ENCODE measurements at places on chromosomes 5 and 9. TPM values are rescaled to one million over a fixed set of nuclear protein-coding genes. Genes with fewer than 3 reads are reported as not detected.

The ADAMTS13 gene
- 3.2 TPM for total RNA-seq

The MAPK9 gene
- total RNA-seq: 46.0 TPM

DNA sequence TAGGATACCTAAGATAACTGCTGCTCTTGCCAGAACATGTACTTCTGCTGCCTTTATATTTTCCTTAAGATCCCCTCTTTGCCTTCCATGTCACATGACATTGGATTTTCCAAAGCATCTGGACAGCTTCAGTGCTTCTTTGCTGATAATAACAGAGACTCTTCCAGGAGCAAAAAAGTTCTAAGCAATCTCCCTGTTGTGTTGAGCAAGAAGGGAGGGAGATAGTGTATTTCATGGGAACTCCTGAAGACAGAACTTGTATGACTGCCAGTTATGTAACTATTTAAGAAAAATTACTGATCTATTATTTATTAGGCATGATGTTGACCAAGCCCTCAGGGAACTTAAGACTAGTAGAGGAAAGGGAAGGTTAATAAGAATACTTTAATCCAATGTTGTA lies 454.7 kb downstream of the SPATA31D1 start:
- no peak for DNase-seq

The FCN2 gene
- not detected for total RNA-seq

DNA sequence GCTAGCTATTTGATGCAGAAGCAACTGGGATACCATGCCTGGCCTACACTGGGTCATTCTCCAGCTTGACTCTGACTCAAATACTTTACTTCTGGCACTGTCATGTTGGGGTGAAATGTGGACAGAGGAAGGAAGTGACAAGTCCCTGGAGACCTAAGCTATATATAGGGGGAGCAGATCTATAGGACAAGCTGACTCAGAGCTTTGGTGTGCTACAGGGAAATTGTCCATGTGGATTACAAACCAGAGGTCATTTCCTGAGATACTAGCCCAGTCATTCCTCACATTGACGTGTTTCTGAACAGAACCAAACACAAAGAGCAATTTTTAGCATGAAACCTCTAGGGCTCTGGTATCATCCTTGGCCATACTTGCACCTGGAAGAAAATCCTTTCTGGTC lies 531.6 kb upstream of the CLINT1 start:
- no peak for DNase-seq

DNA sequence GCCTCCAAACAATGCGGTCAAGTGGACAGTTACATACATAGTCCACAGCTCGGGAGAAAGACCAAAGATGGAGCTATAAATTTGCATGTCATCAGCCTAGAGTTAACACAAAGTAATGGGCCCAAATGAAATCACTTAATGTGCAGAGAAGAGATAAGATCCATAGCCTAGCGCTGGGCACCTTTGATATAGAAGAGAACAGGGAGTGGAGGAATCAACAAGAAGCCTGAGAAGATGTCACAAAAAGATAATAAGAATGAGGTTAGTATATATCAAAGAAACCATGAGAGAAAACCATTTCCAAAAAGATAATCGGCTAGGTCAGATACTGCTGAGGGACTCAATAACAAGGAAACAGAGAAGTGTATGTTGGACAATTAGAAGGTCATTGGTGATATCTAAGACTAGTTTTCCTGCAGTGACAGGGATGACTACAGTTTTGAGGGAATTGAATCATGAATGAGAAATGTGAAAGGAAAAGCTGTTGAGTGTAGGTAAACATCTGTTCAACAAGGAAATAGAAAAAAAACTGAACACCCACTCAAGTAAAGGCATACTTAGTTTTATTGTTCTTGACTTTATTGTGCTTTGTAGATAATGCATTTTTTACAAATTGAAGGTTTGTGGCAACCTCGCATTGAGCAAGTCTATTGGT lies 68.7 kb upstream of the CDH6 start:
- no peak for DNase-seq

The PLAC8L1 gene
- not detected for total RNA-seq

DNA sequence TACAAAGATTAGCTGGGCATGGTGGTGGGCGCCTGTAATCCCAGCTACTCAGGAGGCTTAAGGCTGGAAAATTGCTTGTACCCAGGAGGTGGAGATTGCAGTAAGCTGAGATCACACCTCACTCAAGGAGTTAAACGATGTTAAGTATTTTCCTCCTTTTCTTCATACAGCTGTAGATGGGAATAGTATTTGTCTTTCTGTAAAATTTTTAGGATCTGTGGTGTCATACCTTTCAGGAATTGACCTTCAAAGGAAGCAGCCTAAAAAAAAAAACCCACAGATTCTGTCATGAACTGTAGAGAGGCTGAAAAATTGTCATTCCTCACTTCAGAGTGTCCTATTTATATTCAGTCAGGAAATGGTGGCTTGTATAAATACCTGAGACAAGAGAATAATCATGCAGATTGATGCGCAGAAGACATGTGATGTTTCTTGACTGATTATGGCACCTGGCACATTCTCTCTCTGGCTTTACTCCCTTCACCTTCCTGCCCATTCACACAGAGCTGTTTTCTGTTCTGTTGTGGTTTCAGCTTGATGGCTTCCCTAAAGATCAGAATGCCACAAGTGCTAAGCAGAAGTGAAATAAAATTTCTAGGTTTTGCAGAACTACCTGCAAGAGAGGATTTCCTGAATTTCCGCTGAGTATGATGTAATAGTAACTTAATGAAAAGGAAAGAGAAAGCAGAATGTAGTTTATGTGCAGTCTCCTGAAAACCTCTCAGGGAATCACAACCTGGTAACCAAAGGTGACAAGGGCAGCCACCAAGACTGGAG lies 3.8 kb downstream of the IFNA1 start:
- DNase-seq: no peak

The NUTM2F gene
- total RNA-seq: not detected

The SPATA31C1 gene
- total RNA-seq: not detected

The ORM2 gene
- not detected for total RNA-seq

- DNase-seq: no peak
Measured at GRCh38 chr9:36872641-36873040, 161.4 kb downstream of the PAX5 start.

DNA sequence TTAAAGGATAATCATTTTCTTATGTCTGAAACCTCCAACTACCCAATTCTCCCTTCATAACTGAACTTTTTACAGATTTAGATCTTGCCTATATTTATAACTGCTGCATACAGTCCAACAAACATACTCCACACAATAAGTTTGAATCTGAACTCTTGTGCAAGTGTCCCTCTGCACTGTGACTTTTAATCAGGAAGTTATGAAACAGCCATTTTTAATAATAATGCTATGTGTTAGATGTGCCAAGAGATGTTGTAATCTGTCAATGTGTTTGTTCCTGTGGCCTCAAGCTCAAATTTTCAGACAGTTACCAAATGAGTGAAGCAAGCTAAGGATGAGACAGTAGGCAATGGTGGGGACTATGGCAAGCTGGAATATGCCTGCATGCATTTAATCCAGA lies 57.6 kb upstream of the MTAP start:
- DNase-seq: no peak

The C9 gene
- total RNA-seq: not detected

The OTP gene
- not detected for total RNA-seq

DNA sequence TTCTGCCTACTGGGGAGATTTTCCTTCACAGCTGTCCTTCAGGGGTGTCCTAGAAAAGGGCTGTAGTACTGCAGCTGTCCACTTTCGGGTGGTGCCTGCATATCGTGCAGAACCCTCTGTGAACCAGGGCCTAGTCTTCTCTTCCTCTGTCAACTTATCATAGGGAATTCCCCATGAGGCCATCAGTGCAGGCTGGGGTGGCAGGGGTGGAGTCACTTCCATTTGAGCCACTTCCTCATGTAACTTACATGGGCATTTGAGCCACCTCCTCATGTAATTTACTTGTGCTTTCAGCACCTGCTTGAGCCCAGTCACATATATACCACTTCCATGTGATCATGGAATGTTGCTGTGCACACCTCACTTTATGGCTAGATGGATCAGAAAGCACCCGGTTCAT lies 742.0 kb upstream of the RGMB start:
- no peak for DNase-seq

The ADAMTS19 gene
- total RNA-seq: not detected

DNA sequence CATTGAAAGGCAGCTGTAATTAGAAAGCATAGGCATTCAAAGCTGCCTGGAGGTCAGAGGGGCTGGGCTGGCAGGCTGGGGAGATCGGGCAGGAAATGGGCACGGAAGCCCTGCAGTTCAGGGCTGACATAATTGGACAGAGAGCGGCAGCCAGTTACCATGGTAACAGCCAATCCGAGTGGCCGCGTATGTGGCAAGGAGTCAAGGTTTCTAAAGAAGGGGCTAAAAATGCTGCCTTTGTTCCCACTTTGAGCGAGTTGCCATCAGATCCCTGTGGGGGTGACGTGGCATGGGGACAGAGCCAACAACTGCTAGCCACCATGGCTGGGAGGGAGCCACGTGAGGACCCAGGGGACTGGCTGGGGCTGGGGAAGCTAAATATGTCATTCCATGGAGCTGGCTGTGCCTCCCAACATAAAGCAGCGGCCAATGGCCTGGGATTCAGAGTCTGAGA lies 44.7 kb upstream of the NDFIP1 start:
- DNase-seq: peak; percentile 58

The PGM5 gene
- not detected for total RNA-seq

- DNase-seq: no peak
Measured at GRCh38 chr5:80784451-80784850, 129.7 kb upstream of the DHFR start.

DNA sequence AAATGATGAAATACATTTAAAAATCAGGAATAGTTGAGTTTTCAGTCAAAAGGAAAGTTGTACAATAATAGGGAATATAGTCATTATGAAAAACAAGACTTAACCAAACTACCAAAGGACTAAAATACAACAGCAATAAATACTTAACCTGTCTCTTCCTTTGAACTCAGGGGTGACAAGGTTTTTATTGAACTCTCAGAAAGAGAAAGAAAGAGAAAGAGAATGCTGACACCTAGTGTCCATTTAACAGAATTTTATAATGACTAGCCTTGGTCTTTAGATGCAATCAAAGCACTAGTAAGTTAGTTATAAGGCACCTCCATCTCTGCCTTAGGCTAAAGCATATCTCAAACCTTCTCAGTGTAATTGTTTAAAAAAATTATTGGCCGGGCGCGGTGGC lies 47.5 kb downstream of the UIMC1 start:
- no peak for DNase-seq

The ZDHHC11B gene
- 2.4 TPM for total RNA-seq

The TNFSF15 gene
- 1.2 TPM for total RNA-seq

The SPINK4 gene
- total RNA-seq: not detected

- no peak for DNase-seq
Measured at GRCh38 chr9:122219856-122220672, 8.7 kb downstream of the LHX6 start.

DNA sequence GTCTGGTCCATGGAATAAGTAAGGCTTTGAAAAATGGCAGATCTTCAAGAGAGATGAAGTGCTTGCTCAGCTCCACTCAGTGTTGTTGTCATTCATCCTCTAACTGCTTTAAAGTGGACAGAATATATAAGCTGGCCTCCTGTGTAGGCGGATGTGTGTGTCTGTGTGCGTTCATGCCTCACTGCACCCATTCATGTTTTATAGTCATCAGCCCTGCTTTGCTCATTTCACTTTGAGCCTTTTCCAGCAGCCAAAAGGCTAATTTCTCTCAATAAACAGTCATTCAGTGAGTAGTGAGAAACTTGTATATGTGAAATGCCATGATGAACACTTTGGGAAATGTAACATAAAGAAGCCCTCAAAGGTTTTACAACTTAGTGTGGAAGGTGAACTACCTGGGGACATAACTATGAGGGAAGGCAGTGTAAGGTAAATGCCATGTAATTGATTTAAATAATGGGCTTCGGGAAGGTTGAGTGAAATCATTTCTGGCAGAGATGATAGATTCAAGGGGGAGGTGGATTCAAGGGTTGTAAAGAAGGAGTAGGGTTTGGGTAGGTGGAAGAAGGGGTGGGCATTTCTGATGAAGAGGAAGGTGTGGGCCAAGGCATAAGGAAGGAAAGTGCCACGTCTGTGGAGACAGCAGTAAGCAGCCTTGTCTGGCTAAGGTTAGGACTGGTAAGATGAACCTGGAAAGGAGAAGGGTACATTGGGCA lies 15.7 kb downstream of the TTC23L start:
- no peak for DNase-seq

The BAAT gene
- not detected for total RNA-seq

The GAPT gene
- 0.57 TPM for total RNA-seq

GRCh38 chr9:34898846-34899245 lies 59.2 kb upstream of the PHF24 start:
- DNase-seq: no peak

- no peak for DNase-seq
Measured at GRCh38 chr5:88426441-88426840, 157.8 kb upstream of the TMEM161B start.

All from activated naive CD8-positive, alpha-beta T cell treated with anti-CD3 and anti-CD28 coated beads, Interleukin-2, amount 10 ng/mL, durations not matched to agents 7 days and 5 days (primary cell).